GM13977 (cell line): ENCODE measurements at places on chromosomes 13 and 19.

- no peak for DNase-seq
Measured at GRCh38 chr13:74450964-74451363, 316.8 kb upstream of the KLF12 start.

DNA sequence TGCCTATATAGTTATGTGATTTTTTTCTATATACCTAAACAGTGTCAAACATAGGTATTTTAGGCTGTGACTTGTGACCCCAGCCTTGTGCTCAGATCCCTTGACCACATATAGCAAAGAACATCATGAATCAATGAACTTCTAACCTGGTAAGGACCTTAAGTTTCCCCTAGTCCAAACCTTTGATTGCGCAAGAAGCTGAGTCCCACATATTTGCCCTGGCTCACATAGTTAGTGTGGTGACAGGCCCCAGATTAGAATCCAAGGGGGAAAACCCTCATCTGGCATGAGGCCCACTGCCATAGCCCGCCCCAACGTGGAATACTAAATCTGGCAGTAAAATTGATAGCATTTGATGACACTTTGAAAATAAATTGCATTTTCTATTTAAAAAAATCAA lies 171.8 kb downstream of the MZT1 start:
- DNase-seq: no peak

- peak; percentile 41 for DNase-seq
Measured at GRCh38 chr13:26062853-26063444, 11.1 kb upstream of the SHISA2 start.

GRCh38 chr13:21014502-21015170 lies 46.8 kb downstream of the LATS2 start:
- no peak for DNase-seq

- no peak for DNase-seq
Measured at GRCh38 chr13:25738342-25739196, 313.2 kb downstream of the SHISA2 start.

DNA sequence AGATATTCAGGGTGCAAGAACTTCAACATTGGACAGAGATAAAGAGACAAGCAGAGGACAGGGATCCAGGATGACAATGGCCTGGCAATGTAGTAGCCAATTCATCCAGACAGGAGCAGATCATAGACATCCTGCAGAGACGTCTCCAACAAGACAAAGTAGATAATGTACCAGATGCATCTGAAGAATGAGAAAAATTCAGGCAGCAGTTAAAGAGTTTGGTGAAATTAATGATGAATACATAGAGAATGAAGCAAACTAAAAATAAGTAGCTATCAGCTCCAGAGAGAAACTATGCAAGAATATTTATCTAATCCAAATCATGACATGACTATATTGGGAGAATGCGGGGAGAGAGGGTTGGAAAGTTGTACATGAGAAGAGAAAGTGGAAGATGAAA lies 278.4 kb upstream of the DACH1 start:
- no peak for DNase-seq

- no peak for DNase-seq
Measured at GRCh38 chr13:77786695-77787287, 89.3 kb downstream of the SLAIN1 start.

DNA sequence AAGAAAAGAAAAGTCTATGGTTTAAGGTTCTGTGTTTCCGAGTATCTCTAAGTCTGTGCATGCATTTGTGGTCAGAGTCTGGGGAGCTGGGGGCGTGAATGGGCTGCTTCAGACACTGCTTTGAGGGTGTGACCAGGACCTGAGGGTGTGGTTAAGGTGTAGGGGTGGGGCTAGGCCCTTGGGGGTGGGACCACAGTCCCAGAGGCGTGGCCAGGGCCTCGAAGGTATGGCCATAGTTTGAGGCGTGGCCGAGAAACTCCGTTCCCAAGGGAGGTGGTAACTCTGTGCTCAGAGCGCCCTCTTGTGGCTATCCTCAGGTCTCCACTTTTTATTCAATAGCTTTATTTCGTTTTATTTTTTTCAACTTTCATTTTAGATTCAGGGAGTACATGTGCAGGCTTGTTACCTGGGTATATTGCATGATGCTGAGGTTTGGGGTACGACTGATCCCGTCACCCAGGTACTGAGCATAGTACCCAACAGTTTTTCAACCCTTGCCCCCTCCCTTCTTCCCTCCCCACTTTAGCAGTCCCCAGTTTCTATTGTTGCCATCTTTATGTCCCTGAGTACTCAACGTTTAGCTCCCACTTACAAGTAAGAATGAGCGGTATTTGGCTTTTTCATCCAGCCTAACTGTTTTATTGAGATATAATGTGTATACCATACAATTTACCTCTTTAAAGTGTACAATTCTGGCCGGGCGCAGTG lies 7.0 kb upstream of the CBLC start:
- DNase-seq: peak; percentile 99

GRCh38 chr13:47415048-47415447 lies 518.2 kb upstream of the HTR2A start:
- DNase-seq: no peak
